ENCODE measurements at places on chromosomes 6 and 20. TPM values are rescaled to one million over a fixed set of nuclear protein-coding genes. Genes with fewer than 3 reads are reported as not detected.

The SAPCD1 gene
- total RNA-seq: 8.9 TPM

DNA sequence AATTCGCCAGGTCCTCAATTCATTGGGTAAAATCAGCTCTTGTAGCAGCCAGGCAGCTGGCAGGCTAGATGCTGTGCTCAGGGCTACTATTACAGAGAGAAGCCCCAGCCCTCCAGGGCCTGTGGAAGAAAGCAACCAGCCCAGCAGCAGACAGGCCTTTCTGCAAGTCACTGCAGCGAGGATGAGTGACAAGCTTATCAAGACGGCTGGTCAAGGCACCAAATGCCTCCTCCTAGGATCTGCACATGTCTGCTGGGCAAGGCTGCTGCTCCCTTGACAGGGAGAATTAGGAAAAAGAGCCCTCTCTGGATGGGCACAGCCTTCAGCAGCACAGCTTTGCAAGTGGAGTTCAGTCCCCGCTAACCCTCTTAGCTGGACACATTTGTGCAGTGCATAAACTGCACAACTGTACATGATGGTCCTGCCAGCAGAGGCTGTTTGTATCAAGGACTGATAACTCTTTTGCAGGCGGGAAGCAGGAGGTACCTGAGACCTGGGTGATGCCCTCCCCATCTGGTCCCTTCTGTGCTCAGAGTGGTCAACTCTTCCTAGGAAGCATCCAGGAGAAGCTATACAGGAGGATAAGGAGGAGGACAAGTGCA is 89.9 kb downstream of the CDC5L start:
- no peak for DNase-seq
- no peak overlapping the region for H3K27ac ChIP-seq
- H3K36me3 ChIP-seq: no peaks in the 10 kb centered on the region
- no peak overlapping the region for H3K4me3 ChIP-seq

The RNF8 gene
- total RNA-seq: 38.6 TPM

- no peak overlapping the region for H3K4me3 ChIP-seq
- H3K36me3 ChIP-seq: no peaks in the 10 kb centered on the region
- no peaks in the 10 kb centered on the region for H3K27me3 ChIP-seq
- no peak for DNase-seq
- no peak overlapping the region for H3K27ac ChIP-seq
Measured at GRCh38 chr20:8858181-8858787, 210.6 kb upstream of the PLCB4 start.

The RAD21L1 gene
- total RNA-seq: not detected
